Epithelial cell of umbilical artery (primary cell): ENCODE measurements at places on chromosomes 1 and 21. TPM values are rescaled to one million over a fixed set of nuclear protein-coding genes. Genes with fewer than 3 reads are reported as not detected.

The HCN3 gene
- 0.30 and 0.32 TPM in 2 replicates for total RNA-seq

The PRKACB gene
- 86.4 and 101 TPM in 2 replicates for total RNA-seq

The ANGPTL3 gene
- total RNA-seq, result not detected in 2 replicates

The TSPEAR gene
- total RNA-seq, result not detected in 2 replicates

The PTGS2 gene
- 5.8 and 12.7 TPM in 2 replicates for total RNA-seq

The RIMKLA gene
- under 0.01 TPM in 2 replicates for total RNA-seq

The KCND3 gene
- total RNA-seq, result not detected in 2 replicates

The IFI44L gene
- total RNA-seq, result 31.2 and 745 TPM in 2 replicates

The FLG gene
- total RNA-seq, result under 0.01 TPM in 1 of 2 replicates, not detected in the other

The NCDN gene
- 9.9 and 10.4 TPM in 2 replicates for total RNA-seq

The HHIPL2 gene
- not detected in 2 replicates for total RNA-seq

The CFAP57 gene
- 0.15 and 0.32 TPM in 2 replicates for total RNA-seq

The PLEKHN1 gene
- 0.30 and 0.32 TPM in 2 replicates for total RNA-seq

The KCNE1 gene
- 0.15 TPM in 1 of 2 replicates, not detected in the other for total RNA-seq
